ENCODE measurements at places on chromosomes 5 and 9. TPM values are rescaled to one million over a fixed set of nuclear protein-coding genes. Genes with fewer than 3 reads are reported as not detected.

- no peak overlapping the region for H3K27ac ChIP-seq
- H3K4me1 ChIP-seq: peaks cover 7% of the 10 kb centered on the region
- no peaks in the 10 kb centered on the region for H3K27me3 ChIP-seq
- no peak overlapping the region for H3K4me3 ChIP-seq
- H3K36me3 ChIP-seq: no peaks in the 10 kb centered on the region
These were observed 20.3 kb downstream of the LPCAT1 start for GRCh38 chr5:1503241-1504068.

- H3K27me3 ChIP-seq: no peaks in the 10 kb centered on the region
- no peaks in the 10 kb centered on the region for H3K4me1 ChIP-seq
- no peaks in the 10 kb centered on the region for H3K36me3 ChIP-seq
- H3K27ac ChIP-seq: no peak overlapping the region
- H3K4me3 ChIP-seq: no peak overlapping the region
These were observed 336.5 kb upstream of the IRX4 start for GRCh38 chr5:2219149-2219776.

- H3K4me3 ChIP-seq: peak overlapping the region; percentile 62
- H3K4me1 ChIP-seq: peaks cover 13% of the 10 kb centered on the region
- H3K27ac ChIP-seq: peak overlapping the region; percentile 58
- no peaks in the 10 kb centered on the region for H3K27me3 ChIP-seq
- DNase-seq: peak; percentile 37
These were observed 1.4 kb downstream of the EFNA5 start for GRCh38 chr5:107669096-107670031.

DNA sequence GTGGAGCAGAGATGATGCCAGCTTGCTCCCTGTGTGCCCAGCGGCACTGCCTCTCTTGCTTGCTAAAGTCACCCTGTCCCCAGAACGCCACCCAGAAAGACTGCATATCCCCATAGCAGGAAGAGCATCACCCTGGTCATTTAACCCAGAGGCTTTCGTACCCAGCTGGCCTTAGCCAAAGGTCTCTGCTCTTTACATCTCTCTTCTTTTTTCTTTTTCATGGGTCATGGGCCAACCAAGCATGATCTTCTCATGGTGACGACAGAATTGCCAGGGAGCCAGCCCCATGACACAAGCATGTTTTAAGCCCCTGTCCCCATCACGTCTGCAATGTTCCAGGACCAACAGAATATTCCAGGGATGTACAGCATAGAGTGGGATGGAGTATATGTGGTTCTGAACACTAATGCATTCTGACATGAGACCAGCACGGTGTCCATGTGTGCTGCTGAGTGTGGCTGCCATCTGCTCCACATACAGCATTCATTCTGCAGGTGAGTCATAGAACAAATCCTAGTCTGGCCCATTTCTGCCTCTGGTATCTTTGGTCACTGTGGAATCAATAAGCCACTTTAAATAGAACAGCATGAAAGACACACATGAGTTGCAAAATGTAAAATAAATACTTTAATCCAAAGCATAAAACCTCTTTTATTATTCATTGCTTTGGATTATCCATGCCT, 203.0 kb downstream of the MED10 start:
- DNase-seq: no peak
- no peaks in the 10 kb centered on the region for H3K36me3 ChIP-seq
- H3K27me3 ChIP-seq: no peaks in the 10 kb centered on the region
- no peak overlapping the region for H3K4me3 ChIP-seq

Gene DAB2IP
- polyA plus RNA-seq: 57.7 TPM

- H3K27ac ChIP-seq: peak overlapping the region; percentile 98
- H3K4me1 ChIP-seq: peaks cover 14% of the 10 kb centered on the region
- DNase-seq: no peak
- peak overlapping the region; percentile 93 for H3K4me3 ChIP-seq
These were observed 266.1 kb downstream of the CWC27 start for GRCh38 chr5:65034813-65035209.

DNA sequence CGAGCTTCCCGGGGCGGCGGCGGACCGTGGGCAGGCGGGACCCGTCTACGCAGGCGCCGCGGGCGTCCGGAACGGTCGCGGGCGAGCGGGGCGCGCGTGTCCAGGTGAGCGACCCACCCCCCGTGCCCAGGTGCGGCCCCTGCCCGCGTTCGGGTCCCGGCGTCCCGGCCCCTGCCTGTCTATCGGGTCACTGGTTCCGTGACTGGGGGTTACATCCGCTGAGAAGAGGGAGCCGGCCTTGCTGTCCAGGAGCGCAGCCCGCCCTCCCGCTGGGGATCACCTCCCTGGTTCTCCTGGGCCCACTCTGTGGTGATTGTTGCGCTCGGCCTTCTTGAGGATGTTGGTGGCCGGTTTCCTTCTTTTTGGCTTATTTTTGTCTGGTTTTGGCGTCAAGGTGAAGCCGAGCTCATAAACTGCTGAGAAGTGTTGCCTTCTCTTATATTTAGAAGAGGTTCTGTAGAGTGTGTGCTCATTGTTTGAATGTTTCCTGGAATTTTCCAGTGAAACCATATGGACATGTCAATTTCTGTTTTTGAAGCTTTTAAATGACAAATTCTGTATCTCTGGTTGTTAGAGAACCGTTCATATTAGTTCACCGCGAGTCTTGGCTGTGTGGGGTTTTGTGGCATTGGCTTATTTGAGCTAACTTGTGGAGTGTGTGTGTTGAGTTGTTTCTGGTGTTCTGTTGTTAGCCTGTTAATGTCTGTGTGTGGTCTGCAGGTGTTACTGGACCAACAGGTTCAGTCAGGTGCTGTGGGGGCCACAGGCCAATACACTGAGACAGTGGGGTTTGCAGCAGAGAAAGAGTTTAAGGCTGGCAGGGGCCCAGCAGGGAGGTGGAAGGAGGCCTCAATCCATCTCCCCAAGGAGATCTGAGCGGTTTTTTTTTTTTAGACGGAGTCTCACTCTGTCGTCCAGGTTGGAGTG, 621 bp downstream of the CEP72 start:
- H3K4me3 ChIP-seq: peak overlapping the region; percentile 82
- DNase-seq: peak; percentile 35
- peaks cover 14% of the 10 kb centered on the region for H3K4me1 ChIP-seq
- H3K27ac ChIP-seq: no peak overlapping the region
- H3K36me3 ChIP-seq: no peaks in the 10 kb centered on the region

Gene ORM2
- polyA plus RNA-seq: 2.3 TPM

Gene BTNL3
- not detected for polyA plus RNA-seq

All from testis (tissue), 5 donors.